NCI-H1930 (cell line): ENCODE measurements at places on chromosomes 12 and 14.
A peak's percentile ranks its signal among the peaks of the same experiment; 100 is the strongest.

- DNase-seq: peak; percentile 96
Observed at GRCh38 chr12:14365294-14366208, at the start of gene ATF7IP. Gene ATF7IP, plus strand, starts transcription at chr12:14365682. Its CDS starts 58,234 bp downstream, at chr12:14423916.

DNA sequence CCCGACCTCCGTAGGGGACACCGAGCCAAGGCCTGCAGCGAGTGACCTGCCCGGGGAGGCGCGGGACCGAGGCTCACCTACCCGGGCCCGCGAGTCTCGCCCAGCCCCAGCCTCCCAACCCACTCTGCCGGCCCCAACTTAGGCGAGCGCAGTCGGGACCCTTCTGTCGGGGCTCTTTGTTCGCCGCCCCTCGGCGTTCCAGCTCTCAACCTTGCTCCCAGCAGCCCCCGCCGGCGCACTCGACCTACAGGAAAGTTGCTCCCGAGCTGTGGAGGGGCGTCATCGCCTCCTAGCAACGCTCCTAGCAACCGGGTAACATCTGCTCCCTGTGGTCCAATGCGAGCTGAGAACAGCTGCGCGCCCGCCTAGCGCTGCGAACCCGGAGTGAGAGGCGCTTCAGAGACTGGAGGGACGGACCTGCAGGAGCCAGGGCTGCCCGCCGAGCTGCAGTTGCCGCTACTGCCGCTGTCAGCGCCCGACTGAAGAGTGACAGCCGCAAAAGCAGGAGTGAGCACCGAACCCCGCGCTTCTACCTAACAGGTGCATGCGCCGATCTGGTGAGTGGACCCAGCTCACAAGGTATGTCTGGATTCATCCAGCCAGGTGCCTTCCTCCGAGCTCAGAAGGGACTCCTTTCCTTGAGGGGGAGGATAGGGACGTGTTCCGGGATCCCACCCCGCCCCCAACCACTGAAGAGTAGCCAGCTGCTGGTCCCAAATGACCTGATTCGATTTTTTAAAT lies 355.0 kb downstream of the SNAPC1 start:
- DNase-seq: peak; percentile 89

GRCh38 chr14:59961518-59962062 lies 41.6 kb downstream of the LRRC9 start:
- no peak for DNase-seq

DNA sequence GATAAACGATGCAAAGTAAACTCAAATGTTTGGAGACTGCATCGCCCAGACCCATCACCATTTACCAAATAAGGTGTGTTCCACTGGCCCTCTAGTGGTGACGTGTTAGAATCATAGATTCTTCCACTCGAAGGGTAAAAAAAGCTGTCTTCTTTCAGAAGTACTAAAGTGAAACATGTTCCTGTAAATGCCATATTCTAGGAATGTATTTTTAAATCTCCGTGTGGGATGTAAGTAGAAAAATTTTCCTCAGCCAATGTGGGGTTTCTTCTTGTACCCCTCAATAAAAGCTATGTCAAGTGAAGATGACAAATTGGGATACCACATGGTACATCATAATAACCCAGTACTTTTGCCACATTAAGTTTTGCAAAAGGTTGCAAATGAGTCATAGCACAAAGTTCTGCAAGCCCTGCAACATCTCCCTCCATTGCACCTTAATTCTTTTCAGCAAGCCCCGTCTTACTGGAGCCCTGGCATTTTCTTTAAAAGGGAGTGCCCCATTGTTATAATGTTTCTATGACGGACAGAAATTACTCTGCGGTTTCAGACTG lies 100.8 kb downstream of the CCER1 start:
- DNase-seq: no peak

GRCh38 chr14:102517392-102518062 lies 8.0 kb upstream of the ANKRD9 start:
- no peak for DNase-seq

GRCh38 chr12:2267703-2268470 lies 215.1 kb downstream of the CACNA1C start:
- no peak for DNase-seq

DNA sequence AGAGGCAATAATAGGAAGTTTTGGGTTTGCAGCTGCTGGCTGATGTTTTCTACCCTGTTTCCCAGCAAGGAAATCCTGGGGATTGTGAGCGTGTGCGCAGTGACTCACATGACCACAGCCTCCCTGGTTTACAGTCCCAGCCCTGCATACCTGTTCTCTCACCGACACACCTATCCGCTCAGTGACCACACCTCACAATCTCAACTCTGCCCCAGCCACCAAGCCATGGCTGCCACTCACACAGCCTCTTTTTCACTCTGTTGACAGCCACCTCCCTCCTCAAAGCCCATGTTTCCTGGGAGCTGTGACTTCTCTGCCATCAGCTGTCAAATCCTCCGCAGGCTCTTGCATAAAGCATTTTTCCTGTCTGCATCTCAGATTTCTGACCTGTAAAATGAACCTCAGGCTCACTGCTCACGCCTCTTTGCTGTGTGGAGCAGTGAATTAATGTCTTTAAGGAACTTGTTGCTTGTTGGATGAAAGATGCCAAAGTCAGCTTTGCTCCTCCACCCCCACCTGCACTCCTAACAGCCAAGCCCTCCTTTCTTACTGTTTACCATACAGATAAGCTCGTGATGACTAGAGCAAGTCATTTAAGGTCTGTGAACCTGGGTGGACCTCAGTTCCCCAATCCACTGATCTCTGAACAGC lies 43.5 kb downstream of the B4GALNT3 start:
- no peak for DNase-seq
